ENCODE measurements at places on chromosomes 13 and 19. TPM values are rescaled to one million over a fixed set of nuclear protein-coding genes. Genes with fewer than 3 reads are reported as not detected.

DNA sequence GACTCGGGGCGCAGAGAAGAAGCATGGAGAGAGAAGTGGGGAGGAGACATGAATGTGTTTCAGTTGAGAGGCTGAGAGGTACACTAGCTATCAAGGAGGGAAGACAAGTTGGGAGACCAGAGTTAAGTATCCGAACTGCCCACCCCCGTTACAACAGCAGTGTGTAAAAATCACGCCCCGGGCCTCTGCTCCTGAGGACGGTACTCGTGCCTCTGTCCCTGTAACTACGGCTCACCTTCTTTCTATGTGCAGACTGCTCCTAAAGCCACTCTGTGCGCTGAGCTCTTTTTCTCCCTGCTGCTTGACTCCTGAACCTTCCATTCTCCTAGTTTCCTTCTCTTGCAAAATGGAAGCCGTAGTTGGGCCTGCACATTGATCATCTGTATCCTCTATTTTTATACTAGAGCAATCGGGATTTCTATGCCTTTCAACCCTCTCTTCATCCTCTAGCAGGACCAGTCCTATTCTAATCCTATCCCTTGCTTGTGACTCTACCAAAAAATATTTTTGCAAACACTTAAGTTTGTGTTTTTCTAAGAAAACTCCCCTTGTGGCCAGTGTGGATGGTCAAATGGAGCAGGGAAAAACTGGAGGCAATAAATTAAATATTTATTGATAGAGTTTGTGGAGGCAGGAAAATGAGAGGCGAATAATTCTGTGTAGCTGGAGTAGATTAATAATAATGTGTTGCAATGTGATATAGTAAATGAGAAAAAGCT is 569 bp downstream of the POLR1D start:
- no peak for DNase-seq
- H3K27me3 ChIP-seq = no peaks in the 10 kb centered on the region
- H3K27ac ChIP-seq = peak overlapping the region; percentile 98
- peaks cover 29% of the 10 kb centered on the region for H3K4me1 ChIP-seq

Gene ATP8A2
- 0.19 TPM for total RNA-seq

Gene PCDH20
- 6.4 TPM for total RNA-seq

DNA sequence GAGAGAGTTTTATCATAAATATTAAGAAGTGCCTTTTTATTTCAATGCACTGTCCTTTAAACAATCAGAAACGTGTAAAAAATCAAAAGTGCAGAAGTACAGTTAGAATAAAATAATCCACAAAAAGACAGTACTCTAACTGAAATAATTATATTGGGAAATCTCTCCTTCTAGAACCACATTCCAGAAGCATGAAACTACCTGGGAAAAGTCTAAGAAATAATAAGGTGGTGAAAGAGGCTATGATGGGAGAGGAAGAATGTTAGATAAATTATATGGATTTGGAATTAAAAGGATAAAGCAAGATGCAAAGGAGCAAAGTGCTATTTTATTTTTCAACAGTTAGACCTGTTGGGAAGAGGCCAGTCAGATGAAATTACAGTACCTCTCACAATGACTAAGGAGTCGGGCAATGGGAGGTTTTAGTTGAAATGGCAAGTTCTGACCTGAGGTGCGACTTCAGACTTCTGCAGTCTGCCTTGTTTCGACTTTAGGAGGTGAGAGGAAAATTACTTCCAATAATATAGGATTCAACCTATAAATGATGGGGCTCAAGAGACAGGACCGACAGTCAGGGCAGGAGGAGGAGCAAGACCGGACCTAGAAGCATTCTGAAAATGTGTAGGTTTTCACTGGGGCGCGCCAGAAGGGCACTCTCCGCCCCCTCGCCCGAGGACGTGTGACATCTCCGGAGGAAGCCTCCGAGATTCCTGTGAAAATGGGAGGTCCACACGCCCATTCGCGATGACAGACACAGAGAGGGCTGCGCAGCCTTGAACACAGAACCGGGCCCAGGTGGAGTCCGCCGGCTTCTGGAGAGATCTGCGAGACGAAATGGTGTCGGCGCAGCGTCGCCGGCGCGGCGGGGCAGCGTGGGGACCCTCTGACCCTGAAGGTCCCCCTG is 717 bp downstream of the SPRYD7 start:
- H3K27me3 ChIP-seq = no peaks in the 10 kb centered on the region
- H3K27ac ChIP-seq = peak overlapping the region; percentile 89
- no peaks in the 10 kb centered on the region for H3K36me3 ChIP-seq

DNA sequence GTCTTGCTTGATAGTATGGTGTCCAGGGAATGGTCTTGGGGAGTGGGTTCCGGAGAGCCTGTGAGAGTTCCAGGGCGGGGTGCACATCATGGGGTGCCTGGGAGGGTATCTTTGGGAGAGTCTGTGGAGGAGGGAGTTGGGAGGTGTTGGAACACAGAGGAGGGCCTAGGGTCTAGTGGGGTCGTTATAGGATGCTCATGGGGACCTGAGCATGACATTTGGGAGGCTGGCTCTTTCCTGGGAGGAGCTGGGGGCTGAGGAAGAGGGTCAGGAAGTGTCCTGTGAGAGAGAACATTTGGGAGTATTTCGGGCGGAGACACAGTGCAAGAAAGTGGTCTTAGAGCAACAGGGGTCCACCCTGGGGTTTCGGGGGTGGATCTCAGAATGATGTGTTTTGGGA is 2.7 kb downstream of the ACTL9 start:
- no peaks in the 10 kb centered on the region for H3K27me3 ChIP-seq
- H3K36me3 ChIP-seq = no peaks in the 10 kb centered on the region
- no peak overlapping the region for H3K4me3 ChIP-seq
- no peak overlapping the region for H3K27ac ChIP-seq

Gene ZNF681
- 0.67 TPM for total RNA-seq

DNA sequence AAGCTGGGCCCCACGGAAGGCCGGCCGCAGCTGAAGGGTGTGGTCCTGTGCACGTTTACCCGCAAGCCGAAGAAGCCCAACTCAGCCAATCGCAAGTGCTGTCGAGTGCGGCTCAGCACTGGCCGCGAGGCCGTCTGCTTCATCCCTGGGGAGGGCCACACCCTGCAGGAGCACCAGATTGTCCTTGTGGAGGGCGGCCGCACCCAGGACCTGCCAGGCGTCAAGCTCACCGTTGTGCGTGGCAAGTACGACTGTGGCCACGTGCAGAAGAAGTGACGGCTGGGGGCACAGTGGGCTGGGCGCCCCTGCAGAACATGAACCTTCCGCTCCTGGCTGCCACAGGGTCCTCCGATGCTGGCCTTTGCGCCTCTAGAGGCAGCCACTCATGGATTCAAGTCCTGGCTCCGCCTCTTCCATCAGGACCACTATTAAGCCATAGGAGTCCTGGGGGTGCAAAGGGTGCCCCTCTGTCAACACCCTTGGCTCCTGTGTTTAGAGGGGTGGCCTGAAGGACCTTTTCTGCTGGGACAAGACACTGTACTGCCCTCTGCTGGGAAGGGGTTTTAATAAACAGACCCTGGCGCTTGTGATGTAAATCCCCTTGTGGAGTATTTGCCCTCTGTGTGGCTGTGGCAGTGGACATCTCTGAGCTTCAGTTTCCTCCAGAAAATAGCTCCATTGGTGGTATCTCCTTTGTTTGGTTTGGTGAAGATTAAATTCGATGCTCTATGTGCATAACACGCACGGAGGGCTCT is 1.9 kb downstream of the MRPS12 start:
- no peaks in the 10 kb centered on the region for H3K27me3 ChIP-seq
- DNase-seq = no peak
- H3K27ac ChIP-seq = no peak overlapping the region
- H3K4me1 ChIP-seq = no peaks in the 10 kb centered on the region
- H3K4me3 ChIP-seq = no peak overlapping the region
- peaks cover 10% of the 10 kb centered on the region for H3K36me3 ChIP-seq

Gene INAFM1
- 1.9 TPM for total RNA-seq

Gene CYP2A6
- total RNA-seq = not detected

DNA sequence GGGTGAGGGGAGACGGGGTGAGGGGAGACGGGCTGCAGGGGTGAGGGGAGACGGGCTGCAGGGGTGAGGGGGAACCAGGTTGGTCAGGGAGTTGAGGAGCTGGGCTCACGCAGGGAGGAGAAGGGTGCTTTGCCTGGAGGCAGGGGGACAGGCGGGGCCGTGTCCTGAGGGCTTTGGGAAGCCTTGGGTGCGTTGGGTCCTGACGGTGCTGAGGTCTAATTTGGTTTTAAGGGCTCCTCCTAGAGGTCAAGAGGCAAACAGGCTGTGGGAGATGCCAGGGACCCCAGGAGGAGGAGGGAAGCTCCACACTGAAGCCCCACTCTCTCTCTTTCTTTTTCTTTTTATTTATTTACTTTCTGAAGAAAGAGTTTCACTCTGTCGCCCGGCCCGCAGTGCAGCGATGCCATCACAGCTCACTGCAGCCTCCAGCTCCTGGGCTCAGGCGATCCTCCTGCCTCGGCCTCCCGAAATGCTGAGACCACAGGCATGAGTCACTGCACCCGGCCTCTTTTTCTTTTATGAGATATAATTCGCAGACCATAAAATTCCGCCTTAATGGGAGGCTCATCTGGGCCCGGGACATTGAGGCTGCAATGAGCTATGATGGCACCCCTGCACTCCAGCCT is 9.3 kb upstream of the MISP start:
- no peaks in the 10 kb centered on the region for H3K27me3 ChIP-seq
- no peak overlapping the region for H3K27ac ChIP-seq
- H3K4me3 ChIP-seq = no peak overlapping the region
- H3K4me1 ChIP-seq = no peaks in the 10 kb centered on the region

Gene ZNF439
- total RNA-seq = 2.6 TPM

DNA sequence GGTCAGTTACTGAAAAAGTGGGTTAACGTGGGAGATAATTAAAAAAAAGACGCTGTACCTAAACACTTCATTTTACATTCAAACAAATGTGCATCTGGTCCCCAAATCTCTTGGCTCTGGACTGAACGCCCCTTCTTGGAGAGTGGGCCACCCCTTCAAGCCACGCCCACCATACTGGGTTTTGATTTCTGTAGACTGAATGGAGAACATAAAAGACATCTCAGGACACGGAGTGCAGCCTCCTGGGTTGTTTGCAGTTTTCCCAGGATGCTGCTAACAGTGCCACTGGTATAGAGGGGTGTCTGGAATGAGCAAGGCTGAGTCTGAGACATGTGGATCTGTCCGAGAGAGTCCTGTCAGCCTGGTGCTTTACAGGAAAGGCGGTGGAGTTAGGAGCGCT is 10.6 kb downstream of the TFDP1 start:
- H3K36me3 ChIP-seq = peaks cover 7% of the 10 kb centered on the region
- DNase-seq = no peak
- no peak overlapping the region for H3K27ac ChIP-seq
- no peak overlapping the region for H3K4me3 ChIP-seq
- H3K27me3 ChIP-seq = no peaks in the 10 kb centered on the region

DNA sequence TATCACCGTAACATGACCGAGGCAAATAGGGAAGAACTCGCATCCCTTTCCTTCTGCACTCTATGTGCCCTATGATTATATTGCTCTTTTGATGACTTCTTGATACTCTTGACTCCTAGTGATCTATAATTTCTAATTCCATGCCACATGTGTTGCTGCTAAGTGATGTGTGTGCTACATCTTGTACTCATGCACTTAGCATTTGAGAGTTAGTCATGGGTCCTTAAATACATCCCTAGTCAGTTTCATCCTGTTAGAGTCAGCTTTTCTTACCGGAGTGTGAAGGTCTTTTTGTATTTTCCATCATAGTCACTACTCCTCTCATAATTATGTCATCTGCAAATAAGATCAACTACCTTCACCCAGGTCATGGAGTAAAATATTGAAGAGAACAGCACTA is 30.2 kb downstream of the RXFP2 start:
- no peaks in the 10 kb centered on the region for H3K27me3 ChIP-seq
- H3K36me3 ChIP-seq = no peaks in the 10 kb centered on the region
- no peak overlapping the region for H3K4me3 ChIP-seq
- DNase-seq = no peak

DNA sequence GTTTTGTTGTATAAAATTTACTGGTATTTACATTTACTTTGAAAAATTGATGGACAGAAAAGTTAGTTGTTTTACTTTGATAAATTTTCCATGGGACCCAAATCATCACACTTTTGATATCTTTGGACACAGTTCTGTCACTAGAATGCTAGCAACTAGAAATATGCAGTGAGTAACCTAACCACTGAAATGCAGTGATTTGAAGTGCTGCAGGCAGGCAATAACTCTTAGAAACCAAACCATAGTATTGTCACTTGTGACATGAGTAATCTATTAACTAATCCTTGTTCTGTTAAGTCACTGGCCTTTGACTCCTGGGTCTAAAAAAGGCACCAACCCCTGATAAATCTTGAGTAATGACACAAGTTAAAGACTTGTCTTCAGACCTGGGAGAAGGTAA is 620.0 kb upstream of the ATXN8OS start:
- no peak overlapping the region for H3K27ac ChIP-seq
- no peak for DNase-seq
- no peaks in the 10 kb centered on the region for H3K36me3 ChIP-seq
- H3K4me3 ChIP-seq = no peak overlapping the region
- H3K4me1 ChIP-seq = no peaks in the 10 kb centered on the region

- no peak for DNase-seq
- H3K4me3 ChIP-seq = no peak overlapping the region
- no peaks in the 10 kb centered on the region for H3K36me3 ChIP-seq
- no peak overlapping the region for H3K27ac ChIP-seq
- no peaks in the 10 kb centered on the region for H3K27me3 ChIP-seq
Observed at GRCh38 chr19:54554896-54555295, 18.7 kb upstream of the LILRA2 start.

- peaks cover 10% of the 10 kb centered on the region for H3K36me3 ChIP-seq
- DNase-seq = no peak
- peak overlapping the region; percentile 73 for H3K27ac ChIP-seq
- H3K4me3 ChIP-seq = peak overlapping the region; percentile 51
- no peaks in the 10 kb centered on the region for H3K27me3 ChIP-seq
Observed at GRCh38 chr19:57803265-57803593, 11.5 kb downstream of the ZNF552 start.

DNA sequence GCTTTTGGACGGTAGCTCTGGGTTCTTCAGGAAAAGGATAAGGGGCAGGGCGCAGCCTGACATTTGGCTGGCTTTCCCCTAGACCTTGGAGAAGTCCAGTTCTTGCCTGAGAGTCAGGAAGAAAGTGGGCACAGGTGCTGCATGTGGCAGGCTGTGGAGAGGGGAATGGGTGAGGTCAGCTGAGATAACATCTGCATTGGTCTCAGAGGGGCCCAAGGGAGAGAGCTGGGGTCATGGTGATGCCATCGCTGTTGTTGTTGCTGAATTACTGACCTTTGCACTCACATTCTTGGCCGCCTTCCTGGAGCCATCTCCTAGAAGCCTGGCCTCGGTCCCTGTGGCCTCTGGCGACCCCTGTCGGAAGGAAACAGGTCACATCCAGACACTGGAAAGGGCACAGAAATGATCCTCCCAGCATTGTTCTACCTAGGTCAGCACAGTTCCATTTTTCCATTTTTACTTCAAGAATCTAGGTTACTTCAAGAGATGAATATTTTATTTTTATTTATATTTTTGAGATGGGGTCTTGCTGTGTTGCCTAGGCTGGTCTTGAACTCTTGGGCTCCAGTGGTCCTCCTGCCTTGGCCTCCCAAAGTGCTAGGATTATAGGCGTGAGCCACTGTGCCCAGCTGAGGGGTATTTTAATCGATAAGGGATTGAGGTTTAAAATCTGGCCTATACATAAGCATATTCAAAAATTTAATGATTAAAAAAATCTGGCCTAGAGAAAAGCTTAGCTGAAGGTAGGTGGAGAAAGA is 6.5 kb upstream of the LIPE start:
- no peaks in the 10 kb centered on the region for H3K36me3 ChIP-seq
- peak; percentile 79 for DNase-seq
- no peaks in the 10 kb centered on the region for H3K27me3 ChIP-seq
- no peak overlapping the region for H3K4me3 ChIP-seq

Gene CD33
- total RNA-seq = 2.3 TPM

- peaks cover 88% of the 10 kb centered on the region for H3K4me1 ChIP-seq
- H3K36me3 ChIP-seq = no peaks in the 10 kb centered on the region
- peak overlapping the region; percentile 75 for H3K27ac ChIP-seq
- no peak overlapping the region for H3K4me3 ChIP-seq
Observed at GRCh38 chr13:21014502-21015170, 46.8 kb downstream of the LATS2 start.
